ENCODE measurements at places on chromosomes 6 and 20.

DNA sequence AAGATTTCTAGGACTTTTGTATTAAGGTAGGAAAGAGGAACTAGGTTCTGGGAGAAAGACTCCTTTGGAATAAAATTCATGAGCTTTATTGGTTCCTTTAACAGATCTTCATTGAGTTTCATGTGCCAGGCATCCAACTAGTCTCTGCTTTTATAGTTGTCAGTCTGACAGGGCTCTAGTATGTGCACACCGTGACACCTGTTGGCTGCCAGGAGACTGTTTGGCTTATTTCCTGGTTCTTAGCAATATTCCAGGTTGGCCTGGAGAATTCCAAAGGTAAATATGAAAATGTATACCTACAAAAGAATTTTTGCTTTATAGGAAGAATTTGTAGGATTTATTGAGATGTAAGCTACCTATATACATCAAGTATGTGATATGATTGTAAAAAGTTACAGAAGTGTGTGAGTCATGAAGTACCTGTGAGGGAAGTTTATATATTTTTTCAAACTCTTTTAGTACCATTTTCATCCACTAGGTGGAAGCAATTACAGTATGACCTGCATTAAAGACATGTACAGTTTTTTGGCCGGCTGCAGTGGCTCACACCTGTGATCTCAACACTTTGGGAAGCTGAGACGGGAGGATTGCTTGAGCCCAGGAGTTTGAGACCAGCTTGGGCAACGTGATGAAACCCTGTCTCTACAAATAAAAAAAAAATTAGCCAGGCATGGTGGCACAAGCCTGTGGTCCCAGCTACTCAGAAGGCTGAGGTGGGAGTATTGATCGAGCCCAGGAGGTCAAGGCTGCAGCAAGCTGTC is 35.2 kb downstream of the NDUFAF5 start:
- no peak for DNase-seq

GRCh38 chr6:72151742-72152141 is 265.4 kb downstream of the RIMS1 start:
- DNase-seq: no peak

- DNase-seq: no peak
Observed at GRCh38 chr6:11621119-11621518, 83.6 kb downstream of the TMEM170B start.

DNA sequence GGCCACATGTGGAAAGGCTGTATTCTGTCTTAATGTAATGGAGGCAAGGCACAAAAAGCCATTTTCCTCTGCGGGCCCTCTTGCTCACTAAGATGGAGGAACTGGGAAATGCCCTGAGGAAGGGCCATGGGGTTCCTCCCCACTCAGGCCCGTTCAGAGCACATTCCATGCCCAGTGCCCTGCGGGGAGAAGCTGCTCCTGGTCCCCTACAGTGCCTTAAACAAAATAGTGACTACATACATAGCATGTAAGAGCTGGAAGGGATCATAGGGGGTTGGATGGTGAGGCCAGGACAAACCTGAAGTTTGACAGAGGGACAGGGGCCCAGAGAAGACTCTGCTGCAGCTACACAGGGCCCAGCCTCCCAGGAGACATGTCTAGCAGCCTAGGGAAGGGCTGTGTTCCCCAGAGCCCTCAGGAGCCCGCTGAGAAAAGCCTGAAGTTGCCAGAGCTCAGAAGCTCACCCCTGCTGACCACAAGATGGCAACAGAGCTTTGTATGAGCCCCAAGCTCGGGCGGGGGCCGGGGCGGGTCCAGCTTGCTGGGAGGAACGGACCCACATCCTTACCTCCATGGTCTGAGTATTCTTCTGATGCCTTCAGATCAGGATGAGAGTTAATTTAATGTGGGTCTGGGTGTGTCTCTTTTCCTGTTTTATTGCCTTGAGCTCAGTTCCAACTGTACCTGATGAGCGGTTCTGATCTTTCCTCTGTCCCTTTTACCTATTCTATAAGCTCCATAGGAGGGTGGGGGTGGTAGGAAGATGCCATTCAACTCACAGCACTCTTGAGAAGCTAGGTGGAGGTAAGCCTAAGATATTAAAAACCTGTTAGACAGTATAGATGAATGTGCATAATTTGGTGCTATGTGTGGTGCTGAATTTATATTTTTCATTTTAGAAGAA is 242.9 kb downstream of the CDC5L start:
- no peak for DNase-seq

DNA sequence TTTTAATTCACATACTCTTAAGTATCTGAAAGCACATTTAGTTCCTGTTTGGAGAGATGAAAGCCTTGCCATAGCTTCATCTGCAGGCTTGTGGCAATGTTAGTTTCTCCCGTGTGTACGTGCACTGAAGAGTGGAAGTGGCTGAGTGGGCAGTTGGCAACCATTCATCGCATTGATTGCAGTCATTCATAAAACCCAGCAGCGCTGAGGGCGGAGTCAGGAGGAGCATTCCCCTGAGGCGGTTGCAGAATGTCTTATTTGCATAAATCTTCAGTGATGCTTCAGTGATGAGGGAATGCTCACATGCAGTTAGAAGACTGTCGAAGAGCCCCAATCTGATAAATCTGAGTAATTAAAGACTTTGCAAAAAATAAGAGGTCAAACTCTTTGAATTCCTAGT is 79.1 kb downstream of the RIMS1 start:
- DNase-seq: no peak

DNA sequence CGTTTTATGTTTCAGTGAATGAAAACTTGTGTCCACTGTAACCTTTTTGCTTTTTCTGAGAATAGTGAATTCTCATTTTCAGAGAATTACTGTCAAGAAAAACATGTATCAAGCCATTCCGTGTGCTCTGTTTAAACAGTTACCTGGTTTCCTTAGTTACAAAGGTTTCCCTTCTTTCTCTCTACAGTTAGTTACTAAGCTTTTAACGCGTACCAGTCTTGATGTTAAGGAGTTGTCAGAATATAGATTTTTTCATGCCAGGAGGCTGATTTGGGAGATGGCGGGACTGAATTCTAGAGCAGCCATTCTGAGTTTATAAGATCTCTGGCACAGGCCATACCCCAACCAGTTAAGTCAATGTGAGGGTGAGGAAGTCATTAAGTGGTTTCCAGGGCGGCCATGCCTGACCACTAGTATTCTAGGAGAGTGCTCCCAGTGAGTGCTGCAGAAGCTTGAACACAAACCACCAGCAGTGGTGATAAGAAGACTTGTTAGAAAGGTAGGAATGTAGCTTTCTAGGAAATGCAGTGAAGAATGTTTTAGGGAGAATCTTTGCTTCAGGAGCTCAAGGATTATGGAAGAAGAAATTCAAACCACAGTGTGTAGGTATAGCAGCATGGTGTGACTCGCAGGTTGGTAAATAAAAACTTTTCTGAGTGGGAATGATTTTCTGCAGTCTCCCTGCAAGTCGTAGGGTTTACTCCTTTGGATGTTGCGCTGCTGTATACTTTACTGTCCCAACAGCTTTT is 112.9 kb downstream of the JARID2 start:
- DNase-seq: no peak

DNA sequence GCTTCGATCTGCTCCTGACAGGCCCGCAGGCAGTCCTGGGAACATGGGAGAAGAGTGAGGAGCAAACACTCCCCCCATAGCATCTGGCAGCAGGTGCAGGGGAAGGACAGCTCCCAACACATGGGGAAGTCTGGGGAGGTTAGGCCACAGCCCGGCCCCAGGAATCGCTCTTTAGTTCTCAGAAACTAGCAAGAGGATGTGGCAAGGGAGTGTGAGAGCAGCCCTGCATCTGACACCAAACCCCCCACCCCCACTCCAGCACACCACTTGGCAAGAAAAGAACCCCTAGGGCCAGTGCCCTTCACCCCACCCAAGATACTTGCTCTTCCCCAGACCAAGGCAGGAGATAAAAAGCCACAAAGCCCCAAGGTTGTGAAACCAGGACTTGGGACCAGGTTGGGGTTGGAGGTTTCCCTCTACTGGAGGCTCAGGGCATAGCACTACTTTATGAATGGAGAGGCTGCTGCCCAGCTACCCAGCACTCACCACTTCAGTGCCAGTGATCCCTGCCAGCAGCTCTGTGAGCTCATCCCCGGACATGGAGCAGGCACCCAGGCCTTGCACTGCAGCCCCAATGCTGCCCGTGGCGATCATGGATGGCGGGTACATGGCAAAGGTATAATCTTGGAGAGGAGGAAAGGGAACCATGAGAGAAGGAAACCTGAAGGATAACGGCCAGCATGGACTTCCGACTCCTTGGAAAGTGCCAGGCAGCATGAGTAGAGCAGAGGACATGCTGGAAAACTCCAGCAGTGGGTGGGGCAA is 5.4 kb downstream of the CCND3 start:
- no peak for DNase-seq

DNA sequence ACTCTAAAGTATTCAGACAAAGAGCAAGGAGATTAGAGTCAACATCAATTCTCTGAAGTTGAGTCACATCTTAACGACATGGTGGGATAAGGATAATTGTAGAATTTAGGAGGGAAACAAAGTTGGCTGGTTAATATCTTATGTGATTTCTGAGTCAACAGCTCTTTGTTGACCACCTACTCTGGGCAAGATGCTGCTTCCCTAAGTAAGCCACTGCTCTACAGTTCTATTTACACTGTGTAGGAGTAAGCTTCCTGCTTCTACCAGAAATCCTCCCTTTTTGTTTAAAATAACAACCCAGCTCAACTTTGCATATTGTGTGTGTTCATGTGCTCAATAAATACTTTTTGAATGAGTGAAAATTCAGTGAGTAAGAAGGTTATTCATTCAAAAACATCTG is 3.1 kb downstream of the HS3ST5 start:
- no peak for DNase-seq

DNA sequence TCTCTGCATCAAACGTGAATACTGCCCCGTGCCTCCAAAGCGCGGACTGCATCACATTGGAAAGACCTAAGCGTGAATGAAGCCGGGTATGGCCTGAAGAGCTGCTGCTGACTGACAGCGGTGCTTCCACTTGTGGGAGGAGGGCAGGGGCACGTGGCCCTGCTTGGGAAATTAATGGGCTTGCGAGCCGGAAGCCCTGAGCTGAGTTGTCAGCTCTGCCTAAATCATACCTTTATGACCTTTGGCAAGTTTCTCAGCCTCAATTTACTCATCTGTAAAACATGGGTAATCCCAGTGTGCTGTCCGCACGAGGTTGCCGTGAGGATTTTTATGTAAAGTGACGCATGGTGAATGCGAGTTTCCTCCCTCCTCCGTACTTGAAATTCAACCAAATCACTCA is 67.0 kb upstream of the FOXQ1 start:
- DNase-seq: no peak

DNA sequence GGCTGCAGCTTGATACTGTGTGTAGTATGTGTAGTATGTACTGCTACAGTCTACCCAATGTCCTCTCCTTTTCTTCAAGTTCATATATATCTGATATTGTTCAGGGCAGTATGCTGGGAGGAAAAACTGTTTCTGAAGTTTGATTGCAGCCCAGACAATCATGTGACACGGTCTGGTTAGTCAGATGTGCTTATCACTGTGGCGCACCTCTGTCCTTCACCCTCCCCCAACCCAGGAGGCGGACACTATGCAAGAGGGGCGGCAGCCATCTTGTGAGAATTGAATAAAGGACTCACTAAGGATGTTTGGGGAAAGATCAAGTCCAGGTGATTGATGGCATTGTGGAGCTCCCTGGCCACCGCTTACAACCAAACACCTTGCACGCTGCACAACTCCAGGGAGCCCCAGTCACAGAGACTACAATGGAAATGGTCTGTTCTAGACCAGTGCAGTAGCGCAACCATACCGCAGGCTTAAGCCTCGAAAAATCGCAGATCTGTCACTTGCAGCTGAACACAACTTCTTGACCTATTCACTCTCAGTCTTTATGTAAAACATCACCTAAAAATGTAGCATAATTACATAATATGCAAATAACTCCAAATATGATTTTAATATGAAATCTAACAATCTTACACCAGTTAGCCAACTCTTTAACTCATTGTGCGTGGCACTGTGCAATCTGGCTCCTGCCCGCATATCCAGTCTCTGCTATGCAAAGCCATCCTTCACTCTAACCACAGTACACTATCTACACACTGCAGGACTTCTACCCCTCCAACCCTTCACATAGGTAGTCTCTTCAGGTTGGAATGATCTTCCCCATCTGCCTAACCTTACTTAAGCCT is 79.3 kb downstream of the VGLL2 start:
- DNase-seq: no peak

- DNase-seq: no peak
Observed at GRCh38 chr6:82348130-82348529, 15.5 kb upstream of the TPBG start.

DNA sequence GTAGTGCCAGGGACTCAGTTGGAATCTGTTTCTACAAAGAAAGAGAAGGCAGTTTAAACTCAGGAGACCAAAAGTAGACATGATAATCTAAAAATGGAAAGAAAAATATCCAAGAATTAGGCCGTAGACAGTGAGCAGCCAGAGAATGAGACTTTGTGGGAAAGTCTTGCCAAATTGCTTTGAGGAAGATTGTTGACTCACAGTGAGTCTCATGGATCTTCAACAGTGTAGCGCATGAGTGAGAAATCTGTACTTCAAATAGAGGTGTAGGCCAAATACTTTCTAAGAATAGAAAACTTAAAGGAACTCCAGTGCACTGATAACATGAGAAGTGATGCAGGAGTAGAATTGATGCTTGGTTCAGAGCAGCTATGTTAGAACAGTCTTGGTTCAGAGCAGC is 284.5 kb downstream of the HTR1B start:
- DNase-seq: no peak

DNA sequence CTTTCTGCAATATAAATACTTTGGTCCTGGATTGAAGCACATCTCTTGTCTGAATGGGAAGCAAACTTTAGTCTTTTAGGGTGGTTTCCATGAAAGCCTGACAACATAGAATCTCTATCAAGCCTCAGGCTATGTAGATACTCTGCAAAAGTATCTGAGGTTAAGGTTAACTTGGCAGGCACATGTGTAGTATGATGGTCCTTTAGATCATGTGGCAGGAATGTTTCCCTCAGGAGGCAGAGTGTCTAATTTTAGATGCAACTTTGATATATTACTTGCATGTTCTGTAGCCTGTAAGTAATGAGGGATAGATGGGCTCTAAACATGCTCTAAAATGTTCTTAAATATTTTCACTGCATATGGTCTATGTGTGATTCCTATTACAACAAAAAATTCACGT is 8.2 kb downstream of the MYB start:
- DNase-seq: no peak

- DNase-seq: no peak
Observed at GRCh38 chr20:53975761-53976160, 94.6 kb downstream of the BCAS1 start.

DNA sequence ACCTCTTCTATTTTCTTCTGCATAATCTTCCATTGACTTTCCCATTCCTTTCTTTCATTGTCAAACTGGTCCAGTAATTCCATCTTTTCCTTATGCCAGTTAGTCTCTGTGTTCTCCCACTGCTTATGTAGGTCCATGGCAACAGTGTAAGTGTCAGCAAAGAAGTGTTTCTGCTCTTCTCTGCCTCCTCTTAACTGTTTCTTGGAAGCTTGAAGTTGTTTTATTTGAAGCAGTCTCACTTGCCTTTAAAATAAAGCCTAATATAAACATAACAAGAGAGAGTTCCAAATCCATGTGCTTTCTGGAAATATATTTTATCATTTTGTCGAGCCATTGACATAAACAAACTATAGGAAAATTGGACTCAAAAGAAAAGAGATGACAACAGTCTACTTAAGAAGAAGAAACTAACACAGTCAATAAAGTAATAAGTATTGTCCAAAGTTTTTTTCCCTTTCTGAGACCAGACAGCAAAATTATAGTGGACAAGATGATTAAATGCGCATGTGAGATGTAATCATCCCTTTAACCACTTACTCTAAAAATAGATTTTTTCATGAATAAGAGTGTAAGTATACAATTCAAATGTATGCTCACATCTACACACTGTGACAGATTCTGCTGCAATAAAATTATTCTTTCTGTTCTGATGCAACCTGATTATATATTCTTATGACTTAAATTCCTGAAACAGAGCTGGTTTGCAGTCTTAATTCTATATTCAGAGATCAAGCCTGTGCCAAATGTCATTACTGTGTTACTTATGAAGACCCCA is 5.2 kb downstream of the KIAA0408 start:
- DNase-seq: no peak
